Suprapubic skin (tissue), 4 donors: ENCODE measurements at places on chromosomes 4 and X. TPM values are rescaled to one million over a fixed set of nuclear protein-coding genes. Genes with fewer than 3 reads are reported as not detected.

DNA sequence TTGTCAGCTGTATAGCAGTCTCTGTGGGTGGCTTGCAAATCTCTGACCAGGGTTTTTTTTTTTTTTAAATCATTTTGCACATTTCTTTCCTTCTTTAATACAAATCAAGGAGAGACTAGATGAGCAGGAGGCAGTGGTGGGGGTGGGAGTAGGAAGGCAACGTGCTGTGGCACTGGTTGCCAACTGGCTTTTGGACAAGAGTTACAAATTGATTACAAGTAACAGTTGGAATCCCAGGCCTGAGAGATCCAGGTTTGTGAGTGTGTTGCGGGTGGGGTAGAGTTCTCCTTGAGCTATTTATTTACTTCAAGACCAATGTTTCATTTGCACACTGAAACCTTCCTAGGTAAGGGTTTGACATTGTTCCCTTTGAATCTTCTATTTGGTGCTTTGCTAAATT, 325.3 kb downstream of the AFF2 start:
- no peak for DNase-seq

DNA sequence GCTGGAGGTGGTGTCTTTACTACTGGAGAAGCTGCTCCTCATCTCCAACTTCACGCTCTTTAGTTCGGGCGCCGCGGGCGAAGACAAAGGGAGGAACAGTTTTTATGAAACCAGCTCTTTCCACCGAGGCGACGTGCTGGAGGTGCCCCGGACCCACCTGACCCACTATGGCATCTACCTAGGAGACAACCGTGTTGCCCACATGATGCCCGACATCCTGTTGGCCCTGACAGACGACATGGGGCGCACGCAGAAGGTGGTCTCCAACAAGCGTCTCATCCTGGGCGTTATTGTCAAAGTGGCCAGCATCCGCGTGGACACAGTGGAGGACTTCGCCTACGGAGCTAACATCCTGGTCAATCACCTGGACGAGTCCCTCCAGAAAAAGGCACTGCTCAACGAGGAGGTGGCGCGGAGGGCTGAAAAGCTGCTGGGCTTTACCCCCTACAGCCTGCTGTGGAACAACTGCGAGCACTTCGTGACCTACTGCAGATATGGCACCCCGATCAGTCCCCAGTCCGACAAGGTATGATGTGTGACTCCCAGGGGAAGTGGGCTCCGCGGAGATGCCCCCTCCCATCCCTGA, 634 bp downstream of the LRAT start:
- no peak for DNase-seq

DNA sequence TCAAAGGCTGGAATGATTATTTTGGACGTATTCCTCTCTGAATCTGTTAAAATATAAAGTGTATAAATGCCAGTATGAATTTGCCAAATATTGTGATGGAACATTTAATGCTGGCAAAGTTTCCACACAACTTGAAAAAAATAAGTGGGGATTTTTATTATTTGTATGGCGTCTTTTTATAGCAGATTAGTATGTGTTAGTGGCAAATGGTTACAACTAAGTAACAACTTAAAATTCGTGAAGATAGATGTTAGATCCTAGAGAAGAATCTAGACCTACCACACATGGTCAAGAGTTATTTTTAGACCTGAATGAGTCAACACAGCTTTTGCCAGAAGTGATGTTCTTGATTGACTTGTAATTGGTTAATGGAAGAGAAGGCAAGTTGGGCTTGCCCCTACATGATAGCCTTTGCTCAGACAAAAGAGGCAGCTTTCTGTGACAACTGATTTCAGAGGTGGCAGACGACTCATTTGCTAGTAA, 4.8 kb downstream of the CPE start:
- no peak for DNase-seq

- no peak for DNase-seq
Observed at GRCh38 chrX:30637874-30638815, 15.1 kb upstream of the GK start.

GRCh38 chrX:30830326-30830943, 58.6 kb downstream of the TAB3 start:
- no peak for DNase-seq

GRCh38 chrX:5431823-5432222, 796.8 kb downstream of the NLGN4X start:
- DNase-seq = no peak

DNA sequence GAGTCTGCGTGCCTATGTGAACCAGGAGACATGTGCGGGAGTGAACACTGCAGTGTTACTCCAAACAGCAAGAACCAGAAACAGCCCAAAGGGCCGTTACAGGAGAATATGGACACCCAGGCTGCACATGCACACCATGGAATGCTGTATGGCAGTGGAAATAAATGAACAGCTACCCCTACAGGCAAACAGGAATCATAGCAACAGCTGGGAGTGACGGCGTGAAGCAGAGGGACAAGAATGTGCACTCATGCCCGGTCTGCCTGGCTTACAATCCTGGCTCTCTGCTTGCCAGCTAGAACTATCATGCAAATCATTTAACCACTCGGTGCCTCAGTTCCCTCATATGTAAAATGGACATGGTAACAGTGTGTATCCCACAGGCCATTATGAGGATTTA, 16.6 kb downstream of the GPKOW start:
- DNase-seq = no peak

GRCh38 chr4:180695851-180696250, 1547.4 kb upstream of the TENM3 start:
- no peak for DNase-seq

DNA sequence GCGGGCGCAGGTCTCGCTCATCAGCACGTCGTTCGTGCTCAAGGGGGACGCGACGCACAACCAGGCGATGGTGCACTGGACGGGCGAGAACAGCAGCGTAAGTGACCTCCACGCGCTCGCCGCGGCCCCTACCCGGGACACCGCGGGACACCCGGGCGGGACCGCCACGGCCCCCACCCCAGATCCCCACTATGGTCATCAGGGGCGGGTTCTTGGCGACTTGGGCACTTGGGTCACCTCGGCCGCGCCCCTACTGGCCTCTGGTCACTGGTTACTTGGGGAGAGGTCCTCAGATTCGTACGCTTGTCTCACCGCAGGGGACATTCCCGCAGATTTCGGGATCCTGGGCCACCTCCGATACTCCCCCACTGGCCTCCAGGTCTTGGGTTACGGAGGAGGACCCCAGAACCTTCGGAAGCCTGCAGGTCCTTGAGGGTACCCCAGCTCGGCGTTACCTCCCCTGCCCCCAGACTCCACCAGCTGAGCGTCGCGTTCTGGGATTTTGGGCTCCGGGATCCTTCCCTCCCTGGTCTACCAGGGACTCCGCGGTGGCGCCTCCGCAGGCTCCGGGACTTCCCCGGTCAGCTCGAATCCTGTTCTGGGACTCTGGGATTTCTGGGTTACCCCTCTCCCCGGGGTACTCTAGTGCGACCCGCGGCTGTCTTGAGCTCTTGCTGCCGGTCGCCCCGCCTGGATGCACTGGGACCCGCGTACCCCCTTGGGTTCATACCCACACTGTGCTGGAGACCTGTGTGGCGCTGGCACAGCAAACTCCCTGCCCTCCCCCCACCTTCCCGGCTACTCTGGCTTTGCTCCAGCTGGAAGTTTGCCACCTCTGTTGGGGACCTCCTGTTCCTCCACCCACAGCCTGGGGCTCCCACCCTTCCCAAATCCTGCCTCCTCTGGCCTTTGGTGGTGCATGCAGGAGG, 956 bp downstream of the SORCS2 start:
- DNase-seq = peak; percentile 69

DNA sequence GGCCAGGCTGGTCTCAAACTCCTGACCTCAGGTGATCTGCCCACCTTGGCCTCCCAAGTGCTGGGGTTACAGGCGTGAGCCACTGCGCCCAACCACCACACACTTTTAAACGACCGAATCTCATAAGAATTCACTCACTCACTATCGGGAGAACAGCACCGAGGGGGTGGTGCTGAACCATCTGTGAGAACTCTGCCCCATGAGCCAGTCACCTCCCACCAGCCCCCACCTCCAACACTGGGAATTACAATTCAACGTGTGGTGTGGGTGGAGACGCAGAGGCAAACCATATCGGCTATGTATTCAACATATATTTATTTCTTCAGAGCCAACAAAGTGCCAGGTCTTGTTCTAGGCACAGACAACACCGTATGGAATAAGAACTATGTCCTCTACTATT, 3.6 kb downstream of the TLR3 start:
- DNase-seq = no peak

GRCh38 chr4:40991908-40992307, 222.4 kb downstream of the APBB2 start:
- DNase-seq = no peak

- no peak for DNase-seq
Observed at GRCh38 chrX:77450996-77451395, 3.8 kb downstream of the FGF16 start.

GRCh38 chr4:35399912-35400311, 844.4 kb downstream of the ARAP2 start:
- no peak for DNase-seq

GRCh38 chr4:158356301-158356700, 146.0 kb downstream of the TMEM144 start:
- no peak for DNase-seq

DNA sequence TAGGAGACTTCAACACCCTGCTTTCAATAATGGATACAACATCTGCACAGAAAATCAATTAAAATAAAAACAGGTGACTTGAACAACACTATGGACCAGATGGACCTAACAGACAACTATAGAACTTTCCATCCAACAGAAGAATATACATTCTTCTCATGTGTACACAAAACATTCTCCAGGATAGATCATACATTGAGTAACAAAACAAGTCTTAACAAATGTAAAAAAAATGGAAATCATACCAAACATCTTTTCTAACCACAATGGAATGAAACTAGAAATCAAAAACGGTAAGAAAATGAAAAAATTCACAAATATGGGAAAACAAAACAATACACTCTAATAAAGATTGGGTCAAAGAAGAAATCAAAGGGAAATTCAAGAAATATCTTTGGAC, 24.7 kb downstream of the CYP2U1 start:
- no peak for DNase-seq

- DNase-seq = no peak
Observed at GRCh38 chr4:42306221-42307109, 90.8 kb upstream of the SHISA3 start.

DNA sequence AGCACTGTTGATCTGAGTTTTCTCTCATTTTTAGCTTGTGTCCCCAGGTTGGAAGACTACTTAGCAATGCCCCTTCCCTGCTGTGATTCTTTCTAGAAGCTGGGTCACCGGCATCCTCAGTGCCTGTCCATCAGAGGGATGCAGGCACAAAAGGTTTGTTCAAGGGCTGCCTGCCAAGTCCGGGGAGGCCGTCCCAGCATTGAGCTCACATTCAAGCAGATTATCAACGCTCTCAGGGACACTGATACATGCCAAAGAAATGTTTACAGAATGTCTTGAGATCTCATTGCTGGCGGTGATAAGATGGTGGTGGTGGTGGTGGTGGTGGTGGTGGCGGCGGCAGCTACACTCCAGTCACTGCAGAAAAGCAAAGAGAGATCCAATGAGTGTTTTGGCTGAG, 79.6 kb upstream of the VCX3A start:
- no peak for DNase-seq

DNA sequence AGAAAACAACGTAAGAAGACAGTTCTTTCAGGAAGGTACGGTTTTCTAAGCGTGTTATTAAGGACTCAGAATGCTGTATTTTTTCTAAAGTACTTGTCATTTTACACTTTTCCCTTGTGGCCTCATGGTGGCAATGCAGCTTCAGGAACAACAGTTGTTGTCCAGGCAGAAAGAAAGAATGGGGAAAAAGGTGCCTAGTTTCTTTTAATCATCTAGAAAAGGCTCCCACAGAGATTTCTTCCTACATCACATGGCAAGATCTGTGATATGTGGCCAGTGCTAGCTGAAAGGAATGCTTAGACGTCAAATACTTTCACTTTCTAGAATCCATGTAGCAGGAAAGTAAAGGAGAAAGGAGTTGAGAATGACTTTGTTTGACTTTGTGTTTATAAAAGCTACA, 49.0 kb upstream of the TRAM1L1 start:
- no peak for DNase-seq

GRCh38 chr4:5079581-5079980, 28.3 kb downstream of the STK32B start:
- DNase-seq = no peak

- no peak for DNase-seq
Observed at GRCh38 chrX:47749185-47749967, 87.3 kb upstream of the ZNF81 start.

GRCh38 chrX:38878641-38879340, 77.5 kb downstream of the MID1IP1 start:
- DNase-seq = no peak

- DNase-seq = peak; percentile 86
Observed at GRCh38 chr4:7103607-7104365, 35.9 kb upstream of the GRPEL1 start.

DNA sequence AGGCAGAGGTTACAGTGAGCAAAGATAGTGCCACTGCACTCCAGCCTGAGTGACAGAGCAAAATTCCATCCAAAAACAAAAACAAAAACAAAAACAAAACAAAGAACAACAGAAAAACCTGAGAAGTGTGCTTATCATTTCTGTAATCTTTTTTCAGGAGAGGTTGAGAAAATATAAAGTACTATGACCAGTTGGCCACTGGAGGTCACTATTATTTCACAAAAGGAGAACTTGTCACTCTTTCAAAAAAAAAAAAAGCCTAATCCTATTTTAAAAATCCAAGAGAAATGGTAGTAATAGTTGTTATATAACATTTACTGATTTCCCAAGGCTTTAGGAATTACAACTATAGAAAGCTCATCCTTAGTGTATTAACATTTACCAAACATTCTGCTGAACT, 24.9 kb upstream of the RNF150 start:
- DNase-seq = no peak

GRCh38 chr4:152165846-152166245, 370.0 kb downstream of the FBXW7 start:
- DNase-seq = no peak

- DNase-seq = no peak
Observed at GRCh38 chr4:101515099-101515498, 167.8 kb upstream of the PPP3CA start.

GRCh38 chr4:18025288-18025687, 3.7 kb upstream of the LCORL start:
- DNase-seq = no peak

PRRG3 gene
- total RNA-seq = 1.1 TPM

XPNPEP2 gene
- total RNA-seq = 0.83 TPM

LAMTOR3 gene
- 49.5 TPM for total RNA-seq

GAGE13 gene
- not detected for total RNA-seq

PDLIM3 gene
- 13.9 TPM for total RNA-seq

GAGE12J gene
- total RNA-seq = not detected

PCDH7 gene
- total RNA-seq = 42.8 TPM

FAM53A gene
- total RNA-seq = 2.2 TPM

SLAIN2 gene
- 167 TPM for total RNA-seq
